ENCODE measurements at places on chromosomes 7 and 10.

DNA sequence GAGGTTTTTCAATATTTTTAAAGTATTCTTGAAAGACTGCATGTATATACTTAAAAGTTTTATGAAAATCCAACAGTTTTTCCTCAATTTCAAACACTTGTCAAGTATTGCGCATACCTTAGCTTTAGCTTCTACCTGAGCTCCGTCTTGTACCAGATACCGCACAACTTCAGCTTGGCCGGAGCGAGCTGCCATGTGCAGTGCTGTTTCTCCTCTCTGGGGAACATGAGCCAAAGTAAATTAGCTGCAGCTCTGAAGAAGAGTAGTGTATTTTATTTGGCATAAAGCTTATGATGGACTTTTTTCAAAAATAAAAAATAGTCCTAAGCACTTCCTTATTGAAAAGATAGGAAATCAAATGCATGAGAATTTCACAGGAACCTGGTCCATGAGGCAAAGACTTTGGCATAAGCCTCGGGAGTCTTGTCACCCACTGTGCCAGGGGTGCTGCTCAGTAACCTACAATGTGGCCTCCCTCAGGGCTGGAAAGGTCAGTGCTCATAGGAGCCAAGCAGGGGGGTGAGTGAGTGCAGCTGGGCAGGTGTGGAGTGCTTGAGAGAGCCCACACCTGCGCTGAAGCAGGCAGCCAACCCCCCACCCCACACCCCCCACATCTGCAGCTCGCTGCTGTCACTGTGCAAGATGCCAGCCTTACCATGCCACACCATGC is 189.5 kb downstream of the ANK3 start:
- no peak for DNase-seq

GRCh38 chr10:132467464-132468149 is 70.0 kb upstream of the INPP5A start:
- no peak for DNase-seq

GRCh38 chr7:30840141-30841024 is 69.2 kb downstream of the MINDY4 start:
- DNase-seq: no peak

DNA sequence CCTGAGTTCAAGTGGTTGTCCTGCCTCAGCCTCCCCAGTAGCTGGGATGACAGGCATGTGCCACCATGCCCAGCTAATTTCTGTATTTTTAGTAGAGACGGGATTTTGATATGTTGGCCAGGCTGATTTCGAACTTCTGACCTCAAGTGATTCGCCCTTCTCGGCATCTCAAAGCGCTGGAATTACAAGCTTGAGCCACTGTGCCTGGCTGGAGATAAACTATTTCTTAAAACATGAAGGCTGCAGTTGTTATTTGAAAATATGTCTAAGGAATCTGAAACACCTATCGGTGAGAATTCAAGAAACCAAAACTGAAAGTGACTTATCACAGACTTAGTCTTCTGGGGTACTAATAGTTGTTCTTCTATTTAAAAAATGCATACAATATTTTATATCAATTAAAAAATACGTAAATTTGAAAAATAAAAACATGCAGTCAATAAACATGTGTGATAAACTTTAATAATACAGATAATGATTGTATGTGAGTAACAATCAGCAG is 176.9 kb upstream of the PRSS58 start:
- no peak for DNase-seq

- no peak for DNase-seq
Observed at GRCh38 chr7:91351374-91351773, 87.1 kb downstream of the FZD1 start.

- DNase-seq: no peak
Observed at GRCh38 chr7:70739646-70740210, 392.2 kb upstream of the GALNT17 start.

DNA sequence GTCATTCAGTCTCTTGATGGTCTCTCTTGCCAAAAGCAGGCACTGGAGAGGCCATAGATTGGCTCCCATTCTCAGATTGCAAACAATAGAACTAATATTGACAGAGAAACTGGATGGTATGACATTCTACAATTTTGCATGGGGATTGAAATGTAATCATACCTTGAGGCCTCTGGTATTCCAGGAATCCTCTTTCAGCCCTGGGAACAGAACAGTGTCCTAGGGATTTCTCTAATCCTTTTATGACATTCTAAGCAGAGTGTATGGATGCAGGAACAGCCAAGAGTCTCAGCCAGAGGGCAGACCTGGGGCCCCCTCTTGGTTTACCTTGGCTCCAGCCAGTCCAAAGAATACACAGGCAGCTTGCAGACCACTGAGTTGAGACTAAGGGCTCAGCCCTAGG is 206.4 kb downstream of the KCNMA1 start:
- DNase-seq: no peak

DNA sequence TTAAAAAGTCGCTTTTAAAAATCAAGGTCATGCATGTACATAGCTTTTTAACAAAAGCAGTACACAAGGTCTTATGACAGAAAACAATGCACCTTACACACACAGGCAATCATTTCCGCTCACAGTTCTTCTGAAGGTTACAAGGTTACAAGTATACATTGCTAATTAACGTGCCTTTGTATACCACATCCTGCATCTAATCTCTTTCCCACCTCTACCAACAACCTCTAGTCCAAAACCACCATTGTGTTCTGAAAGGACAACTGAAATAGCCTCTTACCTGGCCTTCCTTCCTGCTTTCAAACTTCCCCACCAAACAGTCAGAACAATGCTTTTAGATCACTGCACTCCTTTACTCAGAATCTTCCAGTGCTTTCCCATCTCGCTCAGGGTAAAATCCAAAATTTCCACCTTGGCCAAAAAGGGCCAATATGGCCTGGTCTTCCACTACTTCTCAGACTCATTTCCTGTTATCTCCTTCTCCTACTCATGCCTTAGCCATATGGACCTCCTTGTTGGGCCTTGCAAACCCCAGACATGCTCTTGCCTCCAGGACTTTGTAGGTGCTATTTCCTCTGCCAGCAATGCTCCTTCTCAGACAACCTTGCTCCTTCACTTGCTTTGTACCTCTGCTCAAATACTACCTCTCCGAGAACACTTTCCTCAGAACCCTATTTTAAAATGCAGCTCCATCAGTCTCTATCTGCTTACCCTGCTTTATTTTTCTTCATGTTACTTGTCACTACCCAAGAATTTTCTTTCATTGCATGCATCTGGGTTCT is 205.4 kb downstream of the DNAJC1 start:
- no peak for DNase-seq

All from urinary bladder (tissue), 4 donors.